Caki2 (cell line): ENCODE measurements at places on chromosomes 4 and X.

DNA sequence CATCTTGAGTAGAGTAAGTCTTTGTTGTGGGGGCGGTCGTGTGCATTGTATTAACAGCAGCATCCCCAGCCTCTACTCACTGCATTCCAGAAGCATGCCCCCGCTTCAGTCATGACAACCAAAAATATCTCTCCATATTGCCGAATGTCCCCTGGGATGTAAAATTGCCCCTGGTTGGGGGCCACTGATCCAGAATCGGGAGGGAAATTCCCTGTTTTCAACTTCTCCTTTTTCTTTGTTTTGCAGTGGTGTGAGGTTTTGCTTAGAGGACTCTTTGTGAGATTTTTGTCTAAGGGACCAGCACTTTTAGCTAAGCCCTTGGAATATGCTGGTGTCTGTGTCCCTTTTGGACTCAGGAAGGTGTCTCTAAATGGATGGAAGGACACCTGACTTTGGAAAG lies 3.0 kb upstream of the IL13RA1 start:
- no peak for DNase-seq

GRCh38 chrX:49120091-49120490 lies 3.4 kb downstream of the GPKOW start:
- peak; percentile 8 for DNase-seq

DNA sequence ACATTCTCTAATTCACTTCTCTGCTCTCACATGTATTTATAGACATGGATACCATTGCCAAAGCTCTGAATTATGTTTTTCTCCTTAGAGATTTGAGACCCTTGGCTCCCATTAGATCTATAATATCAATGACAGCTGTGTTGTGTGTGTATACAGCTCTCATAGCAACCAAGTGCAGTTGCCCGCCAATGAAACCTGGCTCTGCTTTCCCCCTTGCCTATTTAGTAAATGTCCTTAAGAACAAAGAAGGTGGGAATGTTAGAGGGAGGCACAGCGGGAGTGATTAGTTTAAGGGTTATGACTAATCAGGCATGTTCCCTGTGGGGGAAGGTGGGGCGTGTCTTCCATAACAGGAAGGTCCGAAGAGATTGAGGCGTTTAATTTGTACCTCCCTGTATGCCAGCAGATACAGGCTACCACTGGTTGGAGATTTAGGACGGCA lies 100.5 kb upstream of the TBC1D9 start:
- no peak for DNase-seq

DNA sequence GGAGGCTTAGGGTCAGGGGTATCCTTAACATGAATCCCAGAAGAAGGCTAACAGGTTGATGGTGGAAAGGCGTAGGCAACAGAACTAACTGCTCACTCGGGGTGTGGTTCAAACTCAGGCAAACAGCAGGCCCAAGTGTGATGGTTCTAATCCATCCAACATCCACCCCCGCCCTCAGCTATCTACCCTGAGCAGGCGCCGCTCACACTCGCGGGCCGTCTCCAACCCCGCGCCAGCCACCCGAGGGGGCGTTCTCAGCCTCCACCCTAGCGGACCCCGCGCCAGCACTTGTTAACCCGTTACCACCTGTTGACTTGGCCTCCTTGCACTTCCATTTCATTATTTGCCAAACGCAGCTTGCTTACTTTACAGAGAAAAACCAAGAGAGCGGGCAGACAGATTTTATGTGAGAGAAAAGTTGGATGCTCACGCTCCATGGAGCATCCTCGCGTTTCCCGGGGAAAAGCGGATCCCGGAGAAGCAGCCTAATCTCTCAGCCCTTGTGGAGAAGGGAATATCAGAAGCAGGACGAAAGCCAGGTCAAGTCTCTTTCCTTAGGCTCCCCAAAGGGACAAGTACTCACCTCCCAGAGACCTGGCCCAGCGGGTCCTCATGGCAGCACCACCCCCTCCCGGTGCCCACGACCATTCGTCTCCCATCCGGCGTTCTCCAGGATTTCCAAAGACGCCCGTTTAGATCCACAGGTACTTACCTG lies 773 bp downstream of the SNCA start:
- DNase-seq = no peak

DNA sequence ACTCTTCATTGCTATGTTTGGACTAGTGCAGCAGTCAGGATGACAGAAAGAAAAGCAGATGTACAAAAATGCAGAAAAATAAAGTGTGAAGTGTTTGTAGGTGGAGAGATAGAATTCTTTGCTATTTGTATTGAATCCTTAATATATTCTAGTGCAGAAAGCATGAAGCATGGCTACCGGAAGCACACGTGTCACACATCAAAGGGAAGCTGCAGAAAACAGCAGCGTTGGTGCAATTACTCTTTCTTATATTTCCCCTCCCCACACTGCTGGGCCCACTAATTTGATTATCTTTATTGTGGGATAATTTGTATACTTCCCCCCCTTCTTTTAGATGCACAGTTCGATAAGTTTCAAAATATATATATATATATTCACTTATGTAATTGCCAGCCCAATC lies 35.9 kb upstream of the TAPT1 start:
- no peak for DNase-seq

DNA sequence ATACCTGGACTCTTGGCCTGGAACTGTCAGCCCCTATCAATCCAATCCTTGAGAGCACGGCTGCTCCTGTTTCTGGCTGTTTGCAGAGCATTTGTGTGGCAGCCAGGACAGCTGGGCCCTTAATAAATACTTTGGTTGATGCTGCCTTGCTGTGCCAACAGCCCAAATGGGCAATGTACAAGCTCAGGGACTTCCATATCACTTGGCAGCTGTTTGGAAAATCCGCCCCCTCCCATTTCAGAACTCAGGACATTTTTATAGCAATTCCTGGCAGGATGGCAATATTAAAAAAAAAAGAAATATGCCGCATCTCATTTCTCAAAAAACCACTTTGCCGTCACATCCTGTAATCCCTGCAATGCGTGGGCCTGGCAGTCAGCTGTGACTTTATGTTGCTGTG lies 218.9 kb downstream of the HS3ST1 start:
- no peak for DNase-seq

GRCh38 chr4:147768113-147768512 lies 36.2 kb downstream of the ARHGAP10 start:
- DNase-seq = no peak

DNA sequence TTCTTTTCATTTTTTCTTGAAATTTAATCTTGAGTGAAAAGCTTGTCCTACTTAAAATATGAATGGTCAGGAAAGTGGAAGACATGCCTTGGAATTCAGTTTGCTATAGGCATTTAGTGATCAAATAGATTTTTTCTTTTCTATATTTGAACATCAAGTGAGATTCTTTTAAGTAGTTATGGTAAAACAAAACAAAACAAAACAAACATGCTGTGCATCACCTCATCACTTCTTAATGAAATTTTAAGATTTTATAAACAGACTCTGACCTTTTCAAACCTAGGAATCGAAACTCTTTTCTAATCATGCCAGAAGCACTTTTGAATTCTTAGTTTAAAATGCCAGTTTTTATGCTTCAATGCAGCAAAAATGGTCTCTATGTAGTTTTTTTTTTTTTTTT lies 62.8 kb downstream of the CNKSR2 start:
- no peak for DNase-seq

GRCh38 chr4:10296730-10297129 lies 160.5 kb downstream of the ZNF518B start:
- no peak for DNase-seq

GRCh38 chr4:64399313-64400109 lies 9.7 kb downstream of the TECRL start:
- no peak for DNase-seq
